ENCODE measurements at places on chromosomes 2 and 18.
A peak's percentile ranks its signal among the peaks of the same experiment; 100 is the strongest.

GRCh38 chr18:25350489-25351251 lies 1.3 kb downstream of the ZNF521 start:
- no peak for DNase-seq

DNA sequence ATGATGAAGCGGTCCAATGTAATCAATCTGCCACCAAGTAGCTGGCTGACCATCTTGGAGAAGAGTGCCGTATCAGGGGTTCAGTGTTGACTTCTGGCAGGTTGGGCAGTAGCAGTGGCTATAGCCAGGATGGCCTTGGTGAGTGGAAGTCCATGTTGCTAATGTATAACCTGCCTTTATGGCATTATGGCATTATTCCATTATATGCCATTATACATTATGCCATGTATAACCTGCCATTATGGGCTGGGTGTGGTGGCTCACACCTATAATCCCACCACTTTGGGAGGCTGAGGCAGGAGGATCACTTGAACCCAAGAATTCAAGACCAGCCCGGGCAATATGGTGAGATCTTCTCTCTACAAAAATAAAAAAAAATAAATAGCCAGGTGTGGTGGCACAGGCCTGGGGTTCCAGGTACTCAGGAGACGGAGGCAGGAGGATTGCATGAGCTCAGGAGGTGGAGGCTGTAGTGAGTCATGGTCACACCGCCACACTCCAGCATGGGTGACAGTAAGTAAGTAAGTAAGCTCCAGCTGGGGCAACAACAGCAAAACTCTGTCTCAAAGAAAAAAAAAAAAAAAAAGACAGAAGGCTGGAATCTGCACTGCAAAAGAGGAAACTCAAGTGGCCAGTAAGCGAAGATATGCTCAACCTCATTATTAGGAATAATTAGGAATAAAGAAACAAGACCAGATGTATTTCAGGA lies 24.4 kb upstream of the EMILIN2 start:
- DNase-seq = no peak

- no peak for DNase-seq
Observed at GRCh38 chr2:195092341-195092740, 564.7 kb upstream of the SLC39A10 start.

GRCh38 chr2:222322236-222322635 lies 23.4 kb upstream of the PAX3 start:
- no peak for DNase-seq

DNA sequence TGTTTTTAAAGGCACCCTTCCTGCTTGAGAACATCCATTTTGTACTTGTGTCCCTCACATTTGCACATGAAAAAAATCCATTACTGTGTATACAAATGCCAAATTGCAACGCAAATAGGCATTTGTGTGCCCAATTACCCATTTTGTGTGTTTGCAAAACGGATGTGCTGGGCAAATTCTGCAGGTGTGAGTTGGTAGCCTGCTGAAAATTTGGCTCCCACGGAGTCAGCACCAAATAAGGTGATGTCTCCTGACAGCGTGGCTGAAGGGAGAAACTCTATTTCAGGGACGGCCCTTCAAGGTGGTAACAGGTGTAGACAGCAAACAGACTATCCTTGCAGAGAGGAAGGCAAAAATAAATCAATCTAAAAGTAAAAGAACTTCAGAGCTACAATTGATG lies 661.1 kb downstream of the BCL11A start:
- no peak for DNase-seq

- DNase-seq = no peak
Observed at GRCh38 chr2:15975676-15976075, 35.3 kb downstream of the MYCN start.

- DNase-seq = no peak
Observed at GRCh38 chr18:64149916-64150438, 1.1 kb upstream of the LINC00305 start.

DNA sequence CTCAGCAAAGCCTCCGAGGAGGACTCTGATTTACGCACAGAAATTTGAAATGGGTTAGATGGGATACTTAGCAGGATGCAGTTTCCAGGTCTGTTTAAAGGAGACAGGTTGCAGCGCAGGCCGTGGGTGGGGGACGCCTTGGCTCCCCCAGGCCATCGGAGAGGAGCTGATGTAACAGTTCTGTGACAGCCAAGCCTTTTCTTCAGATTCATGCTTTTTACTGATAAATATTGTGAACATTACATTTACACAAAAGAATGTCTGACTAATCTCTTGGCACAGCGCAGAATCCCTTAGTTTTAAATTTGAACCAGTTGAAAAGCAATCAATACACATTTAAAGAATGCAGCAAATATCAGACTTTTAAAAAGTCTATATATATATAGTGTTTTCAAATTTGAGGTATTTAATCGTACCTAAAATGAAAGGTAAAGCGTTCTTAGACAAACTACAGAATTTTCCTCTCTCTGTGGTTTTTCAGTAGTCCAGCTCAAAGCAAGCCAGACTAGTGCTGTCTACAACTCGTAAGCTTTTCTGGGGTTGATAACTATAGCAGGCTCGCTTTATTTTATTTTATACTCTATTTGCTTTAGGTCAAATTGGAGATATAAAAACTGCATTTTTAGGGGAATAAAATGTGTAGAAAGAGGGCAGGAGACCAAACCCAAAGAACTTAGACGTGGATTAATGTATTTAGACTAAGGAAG lies 221.9 kb downstream of the PIEZO2 start:
- no peak for DNase-seq

DNA sequence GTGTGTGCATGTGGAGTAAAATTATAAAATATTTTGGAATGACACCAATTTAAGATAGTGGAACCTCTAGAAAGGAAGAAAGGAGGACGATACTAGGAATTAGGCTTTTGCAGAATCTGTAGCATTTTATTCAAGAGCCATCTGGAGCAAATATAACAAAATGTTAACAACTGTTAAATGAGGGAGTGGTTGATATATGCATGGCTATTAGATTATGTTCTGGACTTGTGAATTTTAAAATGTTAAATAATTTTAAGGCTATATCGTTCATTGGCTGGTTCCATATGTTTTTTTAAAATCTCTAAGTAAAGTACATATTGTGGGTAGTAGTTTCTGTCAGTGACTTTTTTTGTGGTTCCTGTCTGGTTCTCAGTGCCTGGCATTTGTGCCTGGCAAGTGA lies 123.2 kb downstream of the PKP4 start:
- no peak for DNase-seq

DNA sequence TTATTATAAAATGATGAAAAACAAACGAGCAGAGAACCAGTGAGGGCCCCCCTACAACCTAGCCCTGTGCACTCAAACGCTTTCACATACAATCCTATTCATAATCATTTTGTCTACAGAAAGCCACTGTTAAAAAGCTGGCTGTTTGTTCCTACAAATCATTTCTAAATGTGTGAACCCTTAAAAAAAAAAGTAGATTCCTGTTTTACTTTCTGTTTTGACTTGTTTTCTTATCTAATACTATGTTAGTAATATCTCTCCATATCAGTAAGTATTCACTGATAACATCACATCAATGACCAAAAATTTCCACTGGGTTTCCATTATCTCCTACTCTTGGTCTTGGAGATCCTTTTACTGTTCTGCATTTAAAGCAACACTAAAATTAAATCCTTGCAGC lies 128.8 kb upstream of the TTC39C start:
- DNase-seq = no peak

GRCh38 chr2:213491376-213491775 lies 207.1 kb downstream of the SPAG16 start:
- DNase-seq = no peak

- DNase-seq = no peak
Observed at GRCh38 chr2:168912901-168913369, 11.8 kb downstream of the G6PC2 start.

GRCh38 chr2:215931256-215931903 lies 82.0 kb downstream of the MREG start:
- peak; percentile 65 for DNase-seq

DNA sequence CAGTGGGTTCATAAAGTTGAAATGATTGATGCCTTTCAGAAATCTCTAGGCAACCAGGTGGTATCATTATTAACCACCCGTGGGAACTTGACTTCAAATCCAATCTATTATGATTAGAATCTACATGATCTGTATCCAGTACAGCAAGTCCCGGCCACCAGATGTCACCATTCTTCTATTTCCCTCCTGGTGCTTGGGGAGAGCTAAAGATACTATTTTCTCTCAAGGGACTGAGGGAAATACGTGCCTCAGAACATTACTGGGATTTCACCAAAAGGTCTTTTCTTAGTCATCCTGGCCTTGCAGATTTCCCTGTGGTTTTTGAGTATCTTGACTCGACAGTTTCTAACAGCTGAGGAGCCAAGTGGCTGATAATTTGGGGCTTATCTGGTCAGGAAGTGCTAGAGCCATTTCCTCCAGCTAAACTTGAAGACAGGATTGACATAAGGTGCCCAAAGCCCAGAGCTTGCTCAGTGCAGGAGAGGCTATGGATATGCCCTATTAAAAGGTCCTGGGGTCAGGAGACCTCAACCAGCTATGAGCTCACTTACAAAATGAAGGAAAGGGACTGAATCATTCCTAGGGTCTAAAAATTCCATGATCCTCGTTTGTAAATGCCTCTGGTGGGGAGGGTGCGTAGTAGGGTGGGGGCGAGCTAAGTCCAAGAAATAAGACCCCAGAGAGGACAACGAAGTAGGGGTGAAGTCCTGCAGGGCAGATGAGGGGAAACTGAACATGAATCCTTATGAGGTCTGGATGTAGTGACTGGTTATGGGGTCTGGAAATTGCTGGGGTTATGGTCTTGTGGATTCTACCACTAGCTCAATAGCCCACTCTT lies 135.4 kb upstream of the MGAT5 start:
- peak; percentile 87 for DNase-seq

DNA sequence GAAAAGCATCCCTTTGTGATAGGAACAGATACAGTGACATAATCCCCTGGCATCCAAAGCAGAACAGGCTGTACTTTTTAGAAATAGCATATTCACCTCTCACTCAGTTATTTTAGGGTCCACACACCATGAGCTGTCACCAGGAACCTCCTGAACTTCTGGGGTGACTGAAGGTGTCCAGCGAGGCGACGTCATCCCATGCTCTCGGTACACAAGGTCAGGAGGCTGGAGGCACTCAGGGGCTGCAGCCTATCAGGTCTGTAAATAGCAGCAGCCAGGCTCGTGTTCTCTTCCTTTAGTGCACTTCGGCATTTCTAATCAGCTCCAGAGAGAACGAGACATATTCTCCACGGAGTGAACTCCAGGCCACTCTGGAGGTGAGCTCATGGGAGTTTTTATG lies 98.3 kb downstream of the GATA6 start:
- no peak for DNase-seq

GRCh38 chr2:25275575-25275965 lies 66.2 kb downstream of the DNMT3A start:
- DNase-seq = no peak

DNA sequence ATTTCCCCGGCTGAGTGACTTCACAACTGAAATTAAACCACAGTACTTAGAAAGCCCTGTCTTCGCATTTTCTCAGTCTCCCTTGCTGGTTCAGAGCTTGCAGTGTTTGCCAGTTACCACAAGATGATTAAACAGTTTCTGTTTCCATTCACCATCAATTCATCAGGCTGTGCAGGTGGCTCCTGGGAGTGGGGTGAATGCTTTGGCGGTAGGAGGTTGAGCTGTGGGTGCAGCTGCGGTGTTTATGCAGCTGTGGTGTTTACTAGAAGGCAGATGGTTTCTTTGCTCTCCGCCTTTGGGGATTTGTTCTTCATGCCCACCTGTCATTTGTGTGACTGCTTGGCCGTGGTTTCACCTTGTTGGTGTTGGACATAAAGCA lies 16.1 kb downstream of the ACOXL start:
- DNase-seq = no peak

GRCh38 chr2:31980674-31981356 lies 30.0 kb downstream of the MEMO1 start:
- DNase-seq = no peak

- peak; percentile 45 for DNase-seq
Observed at GRCh38 chr18:58668897-58669296, 2.4 kb upstream of the MALT1 start.

DNA sequence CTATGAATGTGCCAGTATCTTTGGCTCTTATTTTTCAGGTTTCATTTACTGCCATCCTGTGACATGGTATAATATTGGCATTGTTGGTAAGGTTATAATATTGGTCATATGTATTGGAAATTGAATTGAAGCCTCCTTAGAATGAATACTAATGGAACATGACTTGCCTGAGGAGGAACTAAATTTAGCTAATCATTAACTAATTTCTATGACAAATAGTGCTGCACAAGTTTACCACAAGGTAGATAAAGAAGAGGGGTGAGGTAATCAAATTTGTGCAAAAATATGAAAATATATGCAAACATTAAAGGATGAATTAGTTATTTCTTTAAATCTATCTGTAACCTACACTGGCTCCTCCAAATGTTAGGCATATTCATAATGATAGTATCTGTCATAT lies 43.2 kb upstream of the ORC2 start:
- no peak for DNase-seq

GRCh38 chr2:182404975-182405561 lies 21.8 kb downstream of the PDE1A start:
- DNase-seq = no peak

GRCh38 chr2:200786826-200787225 lies 24.9 kb upstream of the BZW1 start:
- peak; percentile 41 for DNase-seq

- no peak for DNase-seq
Observed at GRCh38 chr2:241612156-241613016, 24.6 kb downstream of the THAP4 start.

GRCh38 chr18:49681387-49681786 lies 119.5 kb downstream of the LIPG start:
- no peak for DNase-seq

- DNase-seq = no peak
Observed at GRCh38 chr2:64781711-64782390, 128.1 kb upstream of the SERTAD2 start.

GRCh38 chr2:143530758-143531157 lies 401.5 kb downstream of the ARHGAP15 start:
- DNase-seq = no peak
